IPS DF 6.9 (cell line): ENCODE measurements at places on chromosomes 2 and 18.

DNA sequence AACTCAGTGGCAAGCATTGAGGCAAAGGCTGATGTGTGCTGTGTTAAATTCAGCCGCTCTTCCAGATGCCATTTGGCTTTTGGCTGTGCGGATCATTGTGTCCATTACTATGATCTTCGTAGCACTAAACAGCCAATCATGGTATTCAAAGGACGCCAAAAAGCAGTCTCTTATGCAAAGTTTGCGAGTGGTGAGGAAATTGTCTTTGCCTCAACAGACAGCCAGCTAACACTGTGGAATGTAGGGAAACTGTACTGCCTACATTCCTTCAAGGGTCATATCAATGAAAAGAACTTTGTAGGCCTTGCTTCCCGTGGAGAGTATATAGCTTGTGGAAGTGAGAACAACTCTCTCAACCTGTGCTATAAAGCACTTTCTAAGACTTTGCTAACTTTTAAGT lies 195.5 kb upstream of the RAB12 start:
- DNase-seq, result no peak
- no peak overlapping the region for H3K4me3 ChIP-seq
- H3K27me3 ChIP-seq, result no peaks in the 10 kb centered on the region
- H3K27ac ChIP-seq, result no peak overlapping the region
- H3K36me3 ChIP-seq, result no peaks in the 10 kb centered on the region
- no peaks in the 10 kb centered on the region for H3K4me1 ChIP-seq

- no peaks in the 10 kb centered on the region for H3K4me1 ChIP-seq
- no peaks in the 10 kb centered on the region for H3K36me3 ChIP-seq
- no peak for DNase-seq
- no peaks in the 10 kb centered on the region for H3K27me3 ChIP-seq
Measured at GRCh38 chr2:230018153-230018552, 50.6 kb downstream of the SLC16A14 start.

DNA sequence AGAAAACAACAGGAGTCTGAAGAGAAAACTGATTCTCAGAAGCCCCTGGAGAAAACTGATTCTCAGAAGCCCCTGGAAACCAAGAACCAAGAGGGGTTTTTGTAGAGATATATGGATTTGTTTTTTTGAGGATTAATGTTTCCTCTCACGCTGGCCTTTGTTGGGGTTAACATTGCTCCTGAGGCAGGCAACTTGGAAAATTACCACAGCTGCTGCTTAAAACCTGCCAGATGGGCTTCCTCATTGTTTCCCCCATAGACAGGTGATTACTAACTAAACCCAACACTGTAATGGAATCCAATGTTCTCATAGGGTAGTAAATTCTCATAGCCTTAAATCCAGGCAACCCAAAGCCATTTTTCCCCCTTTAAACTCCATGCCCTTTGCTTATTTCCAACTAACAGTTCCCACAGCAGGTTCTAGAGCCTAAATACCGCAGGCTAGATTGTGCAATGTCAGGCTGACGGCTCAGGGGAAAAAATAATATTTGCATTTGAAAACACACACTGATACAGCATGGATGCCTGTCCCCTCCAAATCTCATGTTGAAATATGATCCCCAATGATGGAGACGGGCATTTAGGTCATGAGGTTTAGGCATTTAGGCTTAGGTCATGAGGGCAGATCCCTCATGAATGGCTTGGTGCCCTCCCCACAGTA lies 272.3 kb upstream of the PKDCC start:
- H3K36me3 ChIP-seq, result no peaks in the 10 kb centered on the region
- H3K27me3 ChIP-seq, result no peaks in the 10 kb centered on the region
- no peak for DNase-seq
- H3K4me3 ChIP-seq, result no peak overlapping the region
- H3K4me1 ChIP-seq, result peaks cover 3% of the 10 kb centered on the region; the same call in 1 of the 2 replicates
- H3K27ac ChIP-seq, result no peak overlapping the region

GRCh38 chr2:138654146-138654545 lies 126.0 kb downstream of the NXPH2 start:
- no peak for DNase-seq
- H3K4me3 ChIP-seq, result no peak overlapping the region
- no peak overlapping the region for H3K27ac ChIP-seq
- H3K4me1 ChIP-seq, result peaks cover under 1% of the 10 kb centered on the region

DNA sequence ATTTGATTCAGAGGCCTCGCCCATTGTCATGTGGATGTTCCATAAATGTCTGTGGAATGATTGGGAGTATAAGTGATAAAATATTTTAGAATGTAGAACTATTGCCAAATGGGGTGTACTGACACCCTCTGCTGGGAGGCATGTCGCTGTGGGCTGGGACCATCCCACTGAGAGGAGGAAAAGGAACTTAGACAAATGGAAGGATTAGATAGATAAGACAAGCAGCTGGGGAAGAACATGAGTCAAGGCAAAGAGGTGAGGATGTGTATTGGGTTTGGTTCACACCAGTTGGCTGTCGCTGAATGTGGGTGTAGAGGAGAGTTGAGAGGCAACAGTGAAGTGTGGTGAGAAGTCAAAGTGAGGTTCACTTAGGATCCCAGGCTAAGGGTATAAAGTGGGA lies 4.0 kb downstream of the C2orf74 start:
- H3K36me3 ChIP-seq, result 0 out of 2 replicates have a peak, but pooled peaks cover 4% of the 10 kb centered on the region
- no peak overlapping the region for H3K4me3 ChIP-seq
- no peak for DNase-seq
- H3K27me3 ChIP-seq, result no peaks in the 10 kb centered on the region
- H3K27ac ChIP-seq, result no peak overlapping the region

- no peak overlapping the region for H3K4me3 ChIP-seq
- no peak overlapping the region for H3K27ac ChIP-seq
- no peak for DNase-seq
- no peaks in the 10 kb centered on the region for H3K27me3 ChIP-seq
- H3K4me1 ChIP-seq, result 0 out of 2 replicates have a peak, but pooled peaks cover 1% of the 10 kb centered on the region
- H3K36me3 ChIP-seq, result peaks cover 8% of the 10 kb centered on the region; the same call in 1 of the 2 replicates
Measured at GRCh38 chr2:105890856-105891255, 146.1 kb downstream of the NCK2 start.

GRCh38 chr2:26477911-26478253 lies at the start of gene OTOF:
Gene OTOF, minus strand, starts transcription at chr2:26478124.
- no peaks in the 10 kb centered on the region; the same call in 1 of the 2 replicates for H3K36me3 ChIP-seq
- H3K27ac ChIP-seq, result no peak within 1 kb of the TSS
- H3K4me3 ChIP-seq, result no peak within 1 kb of the TSS
- H3K4me1 ChIP-seq, result peaks cover 2% of the 10 kb centered on the region; the same call in 1 of the 2 replicates

DNA sequence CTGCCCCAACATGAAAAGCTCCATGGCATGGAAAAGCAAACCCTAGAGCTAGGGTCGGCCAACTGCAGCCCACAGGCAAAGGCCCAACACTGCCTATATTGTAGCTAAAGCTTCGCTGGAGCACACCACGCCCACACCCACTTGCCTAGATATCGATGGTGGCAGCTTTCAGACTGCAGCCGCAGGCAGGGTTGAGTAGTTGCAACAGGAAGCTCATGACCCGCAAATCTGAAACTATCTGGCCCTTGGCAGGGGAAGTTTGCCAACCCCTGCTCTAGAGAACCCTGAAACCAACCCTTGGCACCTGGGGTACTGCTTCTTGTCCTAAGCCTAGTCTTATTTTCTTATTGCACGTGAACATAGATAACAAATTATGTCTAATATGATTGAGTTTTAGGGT lies 250.0 kb downstream of the SOX11 start:
- no peak overlapping the region for H3K4me3 ChIP-seq
- no peaks in the 10 kb centered on the region for H3K36me3 ChIP-seq
- no peak for DNase-seq
- H3K27ac ChIP-seq, result no peak overlapping the region

DNA sequence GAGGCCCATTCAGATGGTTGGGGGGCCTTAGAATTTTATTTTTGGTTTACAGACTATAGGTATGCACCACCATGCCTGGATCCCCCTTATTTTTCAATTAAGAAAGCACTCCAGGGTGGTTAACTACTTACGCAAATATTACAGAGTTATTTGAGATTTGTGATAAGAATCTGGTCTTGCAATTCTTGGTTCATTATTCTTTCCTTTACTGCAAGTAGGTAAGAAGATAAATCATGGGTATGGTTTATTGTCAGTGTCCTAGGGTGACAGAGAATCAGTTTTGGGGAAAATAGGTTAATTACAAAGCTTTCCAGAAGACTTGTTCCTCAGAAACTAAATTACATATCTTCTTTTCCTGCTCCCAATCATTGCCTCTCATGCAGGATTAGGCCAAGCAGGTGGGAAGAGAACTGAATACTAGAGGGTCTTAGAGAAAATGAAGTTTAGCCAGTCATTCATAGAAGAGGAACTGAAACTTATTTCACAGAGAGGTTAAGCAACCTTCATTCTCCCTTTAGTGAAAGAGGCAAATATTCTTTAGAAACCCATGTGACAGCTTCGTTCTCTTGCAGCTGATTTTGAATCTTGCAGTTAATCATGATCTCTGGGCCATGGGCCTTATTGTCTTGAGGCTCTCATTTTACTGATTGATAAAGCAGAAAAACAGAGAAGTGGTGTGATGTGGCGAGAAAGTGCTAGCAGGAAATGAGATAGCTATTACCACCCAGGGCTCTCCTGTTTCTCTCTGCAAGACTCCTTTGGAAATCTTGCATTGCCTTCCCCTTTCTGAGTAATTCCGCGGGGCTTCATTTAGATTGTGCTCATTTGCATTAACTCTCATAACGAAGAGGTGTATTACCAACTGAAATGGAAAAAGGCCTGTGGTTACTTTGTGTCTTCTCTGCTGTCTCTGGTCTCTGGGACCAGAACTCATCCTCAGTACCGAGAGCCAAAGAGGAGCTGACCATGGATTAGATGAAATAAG lies 44.8 kb upstream of the ARHGAP25 start:
- no peak for DNase-seq
- H3K36me3 ChIP-seq, result no peaks in the 10 kb centered on the region
- no peak overlapping the region for H3K27ac ChIP-seq
- no peaks in the 10 kb centered on the region for H3K27me3 ChIP-seq
- no peaks in the 10 kb centered on the region for H3K4me1 ChIP-seq

- H3K4me1 ChIP-seq, result no peaks in the 10 kb centered on the region
Measured at GRCh38 chr2:12506846-12507245, 209.9 kb upstream of the TRIB2 start.

GRCh38 chr2:225104321-225104720 lies 62.1 kb upstream of the DOCK10 start:
- H3K27ac ChIP-seq, result no peak overlapping the region
- H3K27me3 ChIP-seq, result no peaks in the 10 kb centered on the region
- no peak for DNase-seq
- H3K4me1 ChIP-seq, result 0 out of 2 replicates have a peak, but pooled peaks cover 1% of the 10 kb centered on the region
- H3K4me3 ChIP-seq, result no peak overlapping the region

DNA sequence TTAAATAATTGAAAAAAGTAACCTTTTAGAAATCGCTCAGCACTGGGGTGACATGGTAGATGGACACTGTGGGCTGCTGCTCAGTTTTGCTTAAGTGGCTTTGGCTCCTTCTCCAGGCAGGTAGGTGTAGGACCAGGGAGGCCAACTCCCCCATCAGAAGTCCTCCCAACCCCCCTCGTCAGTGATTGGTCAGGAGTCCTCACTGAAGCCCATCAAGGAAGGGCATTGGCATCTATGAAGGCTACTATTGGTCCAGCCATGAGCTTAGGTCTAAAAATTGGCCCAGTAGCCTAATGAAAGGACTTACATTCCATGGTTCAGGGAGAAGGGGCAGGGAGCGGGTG lies 34.7 kb downstream of the ST3GAL5 start:
- no peaks in the 10 kb centered on the region for H3K36me3 ChIP-seq
- no peaks in the 10 kb centered on the region for H3K4me1 ChIP-seq
- no peak overlapping the region for H3K4me3 ChIP-seq
- DNase-seq, result no peak
- H3K27ac ChIP-seq, result no peak overlapping the region

- H3K4me3 ChIP-seq, result no peak overlapping the region
- H3K27ac ChIP-seq, result no peak overlapping the region
- no peaks in the 10 kb centered on the region; the same call in 1 of the 2 replicates for H3K36me3 ChIP-seq
- DNase-seq, result no peak
Measured at GRCh38 chr2:183126635-183127034, 2.4 kb downstream of the NUP35 start.

DNA sequence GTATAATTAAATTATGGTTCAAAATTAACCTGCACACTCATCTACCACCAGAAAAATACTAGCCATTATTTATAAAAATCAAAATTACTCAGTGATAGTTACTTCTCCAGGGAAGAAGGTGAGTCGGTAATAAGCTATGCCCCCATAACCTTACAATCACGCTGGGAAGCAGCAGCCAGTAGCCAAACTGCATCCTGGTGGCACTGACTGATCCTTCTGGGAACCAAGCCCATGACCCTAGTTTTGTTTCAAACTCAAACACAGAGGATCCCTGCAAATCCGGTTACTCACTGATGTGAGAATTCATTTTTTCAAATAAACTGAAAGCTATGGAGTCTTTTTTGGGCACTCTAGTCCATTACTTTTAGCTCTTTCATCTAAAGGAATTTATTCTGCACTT lies 88.2 kb upstream of the VWC2L start:
- H3K36me3 ChIP-seq, result no peaks in the 10 kb centered on the region
- H3K27me3 ChIP-seq, result no peaks in the 10 kb centered on the region; the same call in 1 of the 2 replicates
- H3K27ac ChIP-seq, result no peak overlapping the region
- DNase-seq, result no peak
